ENCODE measurements at places on chromosomes 16 and 17.

GRCh38 chr16:75130150-75130771 is 13.7 kb upstream of the LDHD start:
- no peak for DNase-seq

DNA sequence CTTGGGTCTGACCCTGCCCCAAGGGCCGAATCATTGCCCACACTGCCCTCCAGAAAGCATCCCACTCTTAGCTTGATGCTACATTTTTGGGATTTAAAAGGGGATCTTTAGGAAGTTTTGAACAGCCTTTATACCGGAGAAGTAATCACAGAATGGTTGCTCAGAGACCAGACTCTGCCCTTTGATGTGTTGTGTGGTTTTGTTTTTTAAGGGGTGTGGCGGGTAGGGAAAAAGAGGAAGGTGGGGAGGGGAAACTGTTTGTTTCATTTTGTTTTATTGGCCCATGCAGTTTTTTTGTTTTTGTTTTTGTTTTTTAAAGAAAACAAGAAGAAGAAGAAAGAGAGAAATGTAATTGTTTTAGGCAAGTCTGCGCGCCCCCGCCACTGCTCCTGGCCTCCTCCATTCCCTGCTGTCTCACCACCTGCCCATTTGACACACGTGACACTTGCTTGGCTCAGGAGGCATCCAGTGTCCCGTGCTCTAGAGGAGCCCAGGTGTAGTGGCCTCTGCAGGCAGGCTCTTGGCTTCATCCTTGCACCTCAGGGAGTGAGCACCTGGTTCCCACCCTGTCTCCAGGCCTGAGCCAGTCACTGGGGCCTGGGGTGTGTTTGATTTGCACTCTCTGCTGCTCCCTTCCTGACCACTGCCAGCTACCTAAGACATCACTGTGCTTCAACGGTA is 35.7 kb downstream of the GNAO1 start:
- DNase-seq = peak; percentile 88

DNA sequence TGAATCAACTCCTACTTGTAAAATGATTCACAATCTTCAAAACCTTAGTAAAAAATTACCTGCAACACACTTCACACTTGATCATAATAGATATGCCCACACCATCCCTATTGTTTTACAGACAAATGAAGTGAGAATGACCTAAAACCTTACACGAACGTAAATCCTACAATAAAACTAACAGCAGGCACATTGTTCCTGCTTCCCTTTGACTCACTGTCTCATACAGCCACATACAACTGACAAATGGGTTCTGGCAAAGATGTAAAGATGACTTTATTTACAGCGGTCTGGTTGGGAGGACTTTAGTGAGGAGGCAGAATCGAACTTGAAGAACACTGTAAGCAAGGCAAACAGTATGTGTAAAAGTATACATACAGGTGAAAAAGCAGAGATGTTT is 188.7 kb downstream of the MYO1D start:
- DNase-seq = no peak

- no peak for DNase-seq
Measured at GRCh38 chr17:62666061-62666800, 38.8 kb downstream of the MRC2 start.

- no peak for DNase-seq
Measured at GRCh38 chr17:64964796-64965195, 45.5 kb upstream of the LRRC37A3 start.

DNA sequence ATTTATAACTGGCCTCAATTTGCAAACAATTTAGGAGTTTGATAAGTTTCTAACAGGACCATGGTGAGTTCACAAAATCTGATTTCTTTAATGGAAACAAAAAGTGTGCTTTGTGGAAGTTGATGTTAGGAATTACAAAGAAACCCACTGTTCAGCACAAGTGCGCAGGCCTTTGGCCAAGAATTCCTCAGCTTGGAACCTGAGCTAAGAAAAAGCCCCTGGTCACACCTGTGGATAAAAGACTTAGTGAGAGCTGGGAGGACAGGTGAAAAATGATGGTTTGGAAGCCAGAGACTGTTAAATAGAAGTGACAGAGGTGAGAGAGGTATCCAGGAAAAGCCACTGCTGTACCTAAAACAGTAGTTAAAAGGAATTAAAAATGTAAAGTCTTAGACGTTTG is 64.7 kb downstream of the PRKCA start:
- no peak for DNase-seq

- no peak for DNase-seq
Measured at GRCh38 chr16:47581114-47581513, 120.0 kb downstream of the PHKB start.

DNA sequence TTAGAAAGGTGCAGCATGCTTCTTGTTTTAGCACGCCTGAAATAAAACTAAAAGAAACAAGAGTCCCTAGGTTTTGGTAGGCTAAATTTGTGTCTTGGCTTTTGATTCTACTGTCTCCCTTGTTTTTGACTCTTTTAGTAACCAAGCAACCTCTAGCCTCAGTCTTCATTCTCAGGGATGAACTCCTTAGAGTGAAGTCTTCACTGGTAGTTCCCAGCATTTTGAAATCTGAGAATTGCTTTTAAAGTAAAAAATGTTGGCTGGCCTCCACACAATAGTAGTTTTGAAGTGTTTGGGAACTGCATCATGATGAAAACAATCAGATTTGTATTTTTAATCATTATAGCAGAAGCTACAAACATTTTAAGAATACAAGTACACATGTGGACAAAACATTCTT is 6.1 kb upstream of the CDR2 start:
- DNase-seq = no peak

DNA sequence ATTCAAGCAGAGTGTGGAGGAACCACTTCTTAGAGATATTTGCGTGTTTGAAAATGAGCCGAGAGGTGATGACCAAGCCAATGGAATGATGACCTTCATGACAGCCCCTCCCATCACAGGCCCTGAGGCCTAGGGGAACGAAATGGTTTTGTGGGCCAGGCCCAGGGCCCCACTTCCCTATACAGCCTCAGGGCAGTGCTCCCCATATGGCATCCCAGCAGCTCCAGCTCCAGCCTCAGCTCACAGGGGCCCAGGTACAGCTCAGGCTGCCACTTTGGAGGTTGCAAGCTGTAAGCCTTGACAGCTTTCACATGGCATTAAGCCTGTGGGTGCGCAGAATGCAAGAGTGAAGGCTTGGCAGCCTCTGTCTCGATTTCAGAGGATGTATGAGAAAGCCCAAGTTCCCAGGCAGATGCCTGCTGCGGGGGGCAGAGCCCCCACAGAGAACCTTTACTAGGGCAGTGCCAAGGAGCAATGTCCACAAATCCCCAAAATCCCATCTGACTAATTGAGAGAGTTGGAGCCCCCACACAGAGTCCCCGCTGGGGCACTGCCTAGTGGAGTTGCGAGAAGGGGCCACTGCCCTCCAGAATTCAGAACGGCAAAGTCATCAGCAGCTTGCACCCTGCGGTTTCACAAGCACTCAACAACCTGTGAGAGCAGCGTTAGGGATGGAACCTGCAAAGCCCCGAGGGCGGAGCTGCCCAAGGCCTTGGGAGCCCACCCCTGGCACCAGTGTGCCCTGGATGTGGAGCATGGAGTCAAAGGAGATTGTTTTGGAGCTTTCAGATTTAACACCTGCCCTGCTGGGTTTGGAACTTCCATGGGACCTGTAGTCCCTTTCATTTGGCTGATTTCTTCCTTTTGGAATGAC is 21.2 kb downstream of the CHMP6 start:
- DNase-seq = no peak

- DNase-seq = no peak
Measured at GRCh38 chr16:83957296-83957855, 4.3 kb downstream of the OSGIN1 start.

DNA sequence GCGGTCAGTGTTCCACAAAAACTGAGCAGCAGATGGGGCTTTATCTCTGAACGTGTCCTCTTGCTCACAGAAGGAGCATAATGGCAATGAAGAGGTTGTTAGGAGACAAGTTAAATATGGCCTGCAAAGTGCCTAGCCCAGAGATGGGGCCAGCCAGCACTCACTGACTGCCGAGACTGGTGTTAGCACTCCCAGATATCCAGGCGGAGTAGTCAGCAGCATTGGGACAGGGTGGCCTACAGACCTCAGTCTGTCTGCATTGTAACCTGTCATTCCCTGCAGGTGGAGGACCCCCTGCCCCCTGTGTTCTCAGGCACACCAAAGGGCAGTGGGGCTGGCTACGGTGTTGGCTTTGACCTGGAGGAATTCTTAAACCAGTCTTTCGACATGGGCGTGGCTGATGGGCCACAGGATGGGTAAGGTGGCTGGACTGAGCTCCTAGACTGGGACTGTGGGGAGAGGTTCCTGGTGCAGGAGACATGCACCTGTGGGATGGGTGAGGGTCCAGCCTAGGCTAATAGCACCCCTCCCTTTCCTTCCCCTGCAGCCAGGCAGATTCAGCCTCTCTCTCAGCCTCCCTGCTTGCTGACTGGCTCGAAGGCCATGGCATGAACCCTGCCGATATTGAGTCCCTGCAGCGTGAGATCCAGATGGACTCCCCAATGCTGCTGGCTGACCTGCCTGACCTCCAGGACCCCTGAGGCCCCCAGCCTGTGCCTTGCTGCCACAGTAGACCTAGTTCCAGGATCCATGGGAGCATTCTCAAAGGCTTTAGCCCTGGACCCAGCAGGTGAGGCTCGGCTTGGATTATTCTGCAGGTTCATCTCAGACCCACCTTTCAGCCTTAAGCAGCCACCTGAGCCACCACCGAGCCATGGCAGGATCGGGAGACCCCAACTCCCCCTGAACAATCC is 4.2 kb downstream of the MFAP4 start:
- no peak for DNase-seq

DNA sequence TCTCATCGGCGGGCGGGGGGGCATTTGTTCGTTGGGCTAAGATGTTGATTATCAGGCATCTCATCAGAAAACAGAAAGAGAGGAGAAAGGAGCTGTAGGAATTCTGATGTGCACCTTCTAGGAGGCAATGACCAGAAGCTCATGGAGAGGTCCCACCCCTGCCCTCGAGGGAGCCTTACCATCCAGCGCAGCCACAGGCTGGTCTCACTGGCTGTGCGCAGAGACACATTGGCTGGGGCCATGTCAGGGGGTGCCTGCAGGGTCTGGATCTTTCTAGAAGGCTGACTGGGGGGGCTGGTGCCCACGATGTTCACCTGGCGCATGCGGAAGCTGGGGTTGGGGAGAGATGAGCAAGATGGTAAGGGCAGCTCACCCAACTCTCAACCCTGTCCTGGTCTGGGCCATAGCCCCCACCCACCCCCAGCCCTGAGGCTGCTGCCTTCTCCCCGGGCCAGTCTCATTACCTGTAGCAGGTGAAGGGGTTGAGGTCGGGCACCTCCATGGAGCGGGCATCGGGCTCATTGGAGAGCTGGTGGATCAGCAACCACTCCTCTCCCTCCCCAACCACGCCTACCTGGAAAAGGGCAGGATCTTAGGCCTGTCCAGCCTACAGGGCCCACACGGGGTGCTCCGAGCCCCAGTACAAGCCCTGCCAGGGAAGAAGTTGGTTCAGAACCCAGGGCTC is 86.2 kb upstream of the CDC42EP4 start:
- DNase-seq = no peak

DNA sequence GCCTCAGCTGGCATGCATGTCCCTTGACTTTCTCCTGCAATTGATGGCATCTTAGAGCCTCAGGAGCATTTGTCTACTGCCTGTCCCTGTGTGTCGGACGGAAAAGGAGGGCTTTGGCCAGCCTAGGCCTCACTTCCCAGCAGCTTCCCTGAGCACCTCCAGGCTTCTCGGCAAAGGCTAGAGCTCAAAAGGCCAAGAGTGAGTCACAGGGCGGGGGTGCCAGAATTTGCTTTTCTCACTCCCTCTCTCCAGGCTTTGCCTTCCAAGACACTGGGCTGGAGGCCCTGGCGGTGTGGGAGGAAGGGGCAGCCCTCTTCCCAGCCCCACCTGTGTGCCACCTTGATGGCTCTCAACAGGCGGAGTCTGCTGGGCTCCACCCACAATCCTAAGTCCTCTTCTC is 107.3 kb upstream of the MAF start:
- no peak for DNase-seq

DNA sequence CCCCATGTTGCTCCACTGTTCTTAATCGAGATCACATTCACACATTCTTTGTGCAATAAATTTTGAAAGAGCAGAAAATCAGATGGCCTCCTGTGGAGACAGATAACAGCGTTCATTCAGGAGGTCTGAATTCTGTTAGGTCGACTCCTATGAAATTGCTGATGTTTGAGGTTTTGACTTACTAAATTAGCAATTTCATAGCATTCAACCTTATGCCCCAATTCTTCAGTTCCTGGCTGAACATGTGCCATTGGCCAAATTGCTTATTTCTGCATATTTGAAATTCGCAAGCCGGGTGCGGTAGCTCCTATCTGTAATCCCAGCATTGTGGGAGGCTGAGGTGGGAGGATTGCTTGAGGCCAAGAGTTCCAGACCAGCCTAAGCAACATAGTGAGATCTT is 22.1 kb upstream of the C16orf74 start:
- no peak for DNase-seq
